ENCODE measurements at places on chromosomes 5 and 9.

GRCh38 chr5:180400416-180400815 lies 47.3 kb upstream of the GFPT2 start:
- no peak for DNase-seq

GRCh38 chr9:77856615-77857014 lies 175.0 kb downstream of the GNAQ start:
- no peak for DNase-seq

DNA sequence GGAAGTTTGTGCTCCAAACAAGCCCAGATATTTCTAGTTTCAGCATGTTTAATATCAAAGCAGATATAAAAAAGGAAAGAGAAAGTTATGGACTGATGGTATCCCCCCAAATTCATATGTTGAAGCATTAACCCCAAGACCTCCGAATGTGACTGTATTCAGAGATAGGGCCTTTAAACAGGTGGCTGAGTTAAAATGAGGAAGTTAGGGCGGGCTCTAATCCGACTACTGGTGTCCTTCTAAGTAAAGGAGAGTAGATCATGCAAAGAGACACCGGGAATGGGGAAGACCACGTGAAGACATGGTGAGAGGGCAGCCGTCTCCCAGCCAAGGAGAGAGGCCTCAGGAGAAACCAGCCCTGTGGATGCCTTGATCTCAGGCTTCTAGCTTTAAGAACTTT lies 324.1 kb upstream of the KIF2A start:
- DNase-seq: no peak

DNA sequence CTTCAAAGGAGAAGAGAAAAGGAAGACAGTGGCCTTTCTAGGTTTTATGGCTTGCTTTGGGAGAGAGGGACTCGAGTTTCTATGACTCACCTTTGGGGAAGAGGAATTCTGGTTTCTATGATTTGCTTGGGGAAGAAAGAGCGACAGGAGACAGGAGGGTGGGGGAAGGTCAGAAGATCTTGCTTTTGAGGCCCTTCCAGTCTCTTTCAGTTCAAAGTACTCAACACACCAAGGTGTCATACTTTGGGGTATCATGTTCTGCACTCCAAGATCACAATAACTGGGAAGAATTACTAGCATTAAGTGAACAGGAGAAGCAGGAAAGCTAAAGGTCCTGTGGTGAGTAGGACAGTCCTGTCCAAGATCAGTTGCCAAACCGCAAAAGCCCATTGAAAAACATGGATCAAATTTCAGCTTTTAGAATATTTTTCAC lies 324.5 kb downstream of the ARHGEF28 start:
- DNase-seq: no peak

DNA sequence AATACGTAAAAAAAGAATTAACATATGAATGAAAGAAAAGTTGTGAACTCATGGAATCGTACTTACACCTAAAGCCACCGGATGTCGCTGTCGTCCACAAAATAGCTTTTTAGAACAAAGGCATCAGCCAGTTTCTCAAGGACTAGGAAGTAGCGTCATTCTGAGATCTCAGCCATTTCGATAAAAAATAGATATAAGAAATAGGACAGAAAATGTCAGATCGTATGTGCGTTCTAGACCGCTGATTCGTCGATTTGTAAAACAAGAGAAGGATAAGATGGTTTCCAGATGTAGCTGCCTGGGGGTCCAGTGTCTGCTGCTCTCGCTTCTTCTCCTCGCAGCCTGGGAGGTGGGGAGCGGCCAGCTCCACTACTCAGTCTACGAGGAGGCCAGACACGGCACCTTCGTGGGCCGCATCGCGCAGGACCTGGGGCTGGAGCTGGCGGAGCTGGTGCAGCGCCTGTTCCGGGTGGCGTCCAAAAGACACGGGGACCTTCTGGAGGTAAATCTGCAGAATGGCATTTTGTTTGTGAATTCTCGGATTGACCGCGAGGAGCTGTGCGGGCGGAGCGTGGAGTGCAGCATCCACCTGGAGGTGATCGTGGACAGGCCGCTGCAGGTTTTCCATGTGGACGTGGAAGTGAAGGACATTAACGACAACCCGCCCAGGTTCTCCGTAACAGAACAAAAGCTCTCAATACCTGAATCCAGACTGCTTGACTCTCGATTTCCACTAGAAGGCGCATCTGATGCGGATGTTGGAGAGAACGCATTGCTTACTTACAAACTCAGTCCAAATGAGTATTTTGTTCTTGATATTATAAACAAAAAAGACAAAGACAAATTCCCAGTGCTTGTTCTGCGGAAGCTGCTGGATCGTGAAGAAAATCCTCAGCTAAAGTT lies at the start of gene PCDHA10:
TSS of gene PCDHA10 (plus strand) at position 126 of the 903 bp plus-strand sequence. CDS start at position 278, 152 bp downstream.
- DNase-seq: no peak

DNA sequence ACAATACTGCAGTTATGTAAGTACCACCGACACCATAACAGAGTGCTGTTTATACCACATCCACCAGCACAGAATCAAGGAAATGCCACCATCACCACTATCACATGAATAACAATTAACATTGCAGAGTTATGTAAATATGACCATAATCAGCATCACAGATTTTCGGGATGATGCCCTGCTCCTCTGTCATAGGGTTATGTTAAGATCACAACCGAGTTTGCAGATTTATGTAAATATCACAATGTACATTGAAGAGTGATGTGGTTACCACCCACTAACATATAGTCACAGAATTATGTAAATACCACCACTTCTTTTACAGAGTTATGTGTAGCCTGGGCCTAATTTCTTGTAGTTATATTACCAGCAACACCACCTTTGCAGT lies 61.8 kb downstream of the SHC3 start:
- DNase-seq: no peak

GRCh38 chr5:115624994-115625393 lies 842 bp downstream of the TMED7 start:
- DNase-seq: no peak

GRCh38 chr9:14806941-14807520 lies 84.5 kb upstream of the CER1 start:
- no peak for DNase-seq

GRCh38 chr9:16516891-16517290 lies 353.6 kb downstream of the BNC2 start:
- no peak for DNase-seq

GRCh38 chr5:119631660-119632059 lies 2.3 kb downstream of the FAM170A start:
- no peak for DNase-seq

- no peak for DNase-seq
Observed at GRCh38 chr5:177438468-177438867, 8.1 kb upstream of the PRR7 start.

DNA sequence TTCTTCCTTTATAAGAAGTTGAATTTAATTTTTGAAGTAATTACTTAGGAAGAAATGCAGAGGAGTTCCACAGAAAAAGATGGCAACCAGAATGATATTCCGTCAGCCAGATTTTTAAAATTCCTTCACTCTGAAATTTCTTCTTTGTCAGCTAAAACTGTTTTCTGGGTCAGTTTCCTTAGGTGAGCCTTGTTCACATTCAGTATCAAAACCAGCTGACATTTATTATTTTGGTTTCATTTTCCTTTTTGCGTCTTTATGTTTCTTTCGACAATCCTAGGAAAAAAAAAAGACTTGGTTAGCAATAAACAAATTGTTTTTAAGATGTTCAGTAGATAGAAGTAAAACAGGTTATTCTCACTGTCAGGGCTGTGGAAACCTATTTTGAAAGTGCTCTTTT lies 4.1 kb upstream of the IARS1 start:
- no peak for DNase-seq

GRCh38 chr5:74579215-74579614 lies 61.3 kb downstream of the ENC1 start:
- no peak for DNase-seq

- no peak for DNase-seq
Observed at GRCh38 chr5:107535849-107536248, 134.9 kb downstream of the EFNA5 start.

DNA sequence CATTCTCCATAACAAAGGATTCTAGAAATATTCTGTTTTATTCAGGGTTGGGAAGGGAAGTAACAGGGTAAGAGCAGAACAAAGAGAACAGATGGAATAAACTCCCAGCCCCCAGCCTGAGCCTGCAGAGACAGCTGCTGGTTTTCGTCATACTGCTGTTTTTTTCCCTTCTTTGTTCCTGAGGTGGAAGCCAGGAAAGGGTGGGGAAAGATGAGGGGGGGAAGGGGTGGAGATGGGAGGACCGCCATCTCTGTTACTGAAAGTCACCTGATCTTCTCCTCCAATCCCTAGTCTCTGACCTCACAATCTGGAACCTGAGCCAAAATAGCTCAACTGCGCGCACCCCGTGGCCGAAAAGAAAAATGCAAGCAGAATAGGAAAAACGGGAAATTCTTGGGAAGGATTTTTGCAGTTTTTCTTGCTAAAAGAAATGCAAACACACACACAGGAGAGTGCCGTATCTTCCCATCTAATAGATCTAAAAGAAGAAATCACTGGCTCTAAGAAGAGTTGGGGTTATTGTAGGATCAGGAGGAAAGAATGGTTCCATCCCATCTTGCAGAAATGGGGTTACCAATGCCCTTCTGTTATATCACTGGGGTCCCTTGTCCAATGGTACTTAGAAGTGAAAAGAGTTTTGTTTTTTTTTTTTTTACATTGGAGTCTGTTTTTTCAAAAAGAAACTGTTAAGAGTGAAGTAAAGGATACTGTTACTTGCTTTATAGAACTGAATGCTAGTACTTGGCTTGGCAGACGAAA lies 57.9 kb downstream of the DIAPH1 start:
- DNase-seq: peak; percentile 91

GRCh38 chr5:120155873-120156272 lies 308.2 kb upstream of the PRR16 start:
- no peak for DNase-seq

DNA sequence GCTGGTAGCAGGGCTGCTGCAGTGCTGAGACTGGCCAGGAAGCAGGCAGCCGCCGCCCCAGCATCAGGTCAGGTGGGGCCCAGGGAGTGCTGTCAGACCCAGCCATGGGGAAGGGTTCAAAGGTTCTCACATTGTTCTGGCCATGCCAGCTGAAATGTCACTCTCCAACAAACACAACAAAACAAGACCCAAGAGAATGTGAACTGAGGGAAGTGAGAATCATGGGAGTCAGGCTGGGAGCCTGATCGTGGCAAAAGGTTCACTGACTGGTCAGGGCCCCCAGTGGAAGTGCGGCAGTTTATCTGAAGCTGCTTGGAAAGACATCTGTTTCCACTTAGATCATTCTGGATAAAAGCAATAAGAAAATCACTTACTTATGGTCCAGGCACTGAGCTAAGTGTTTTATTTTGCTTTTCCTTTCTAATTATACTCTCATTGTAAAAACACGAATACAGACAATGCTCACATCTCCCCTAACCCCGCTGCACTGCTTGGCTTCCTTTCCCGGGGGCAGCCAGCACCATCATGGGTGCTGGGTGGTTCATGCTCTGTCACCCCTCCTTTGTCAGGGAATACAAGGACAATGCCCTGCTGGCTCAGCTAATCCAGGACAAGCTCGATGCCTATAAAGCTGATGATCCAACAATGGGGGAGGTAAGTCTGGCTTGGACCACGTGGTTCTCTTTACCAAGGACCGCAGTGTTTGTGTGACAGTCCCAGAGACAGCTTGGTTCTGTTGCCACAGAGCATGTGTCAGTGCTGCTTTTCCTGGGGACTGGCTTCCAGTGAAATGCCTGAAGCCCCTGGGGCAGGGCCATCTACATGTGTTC lies 41.9 kb upstream of the CFAP157 start:
- peak; percentile 35 for DNase-seq

DNA sequence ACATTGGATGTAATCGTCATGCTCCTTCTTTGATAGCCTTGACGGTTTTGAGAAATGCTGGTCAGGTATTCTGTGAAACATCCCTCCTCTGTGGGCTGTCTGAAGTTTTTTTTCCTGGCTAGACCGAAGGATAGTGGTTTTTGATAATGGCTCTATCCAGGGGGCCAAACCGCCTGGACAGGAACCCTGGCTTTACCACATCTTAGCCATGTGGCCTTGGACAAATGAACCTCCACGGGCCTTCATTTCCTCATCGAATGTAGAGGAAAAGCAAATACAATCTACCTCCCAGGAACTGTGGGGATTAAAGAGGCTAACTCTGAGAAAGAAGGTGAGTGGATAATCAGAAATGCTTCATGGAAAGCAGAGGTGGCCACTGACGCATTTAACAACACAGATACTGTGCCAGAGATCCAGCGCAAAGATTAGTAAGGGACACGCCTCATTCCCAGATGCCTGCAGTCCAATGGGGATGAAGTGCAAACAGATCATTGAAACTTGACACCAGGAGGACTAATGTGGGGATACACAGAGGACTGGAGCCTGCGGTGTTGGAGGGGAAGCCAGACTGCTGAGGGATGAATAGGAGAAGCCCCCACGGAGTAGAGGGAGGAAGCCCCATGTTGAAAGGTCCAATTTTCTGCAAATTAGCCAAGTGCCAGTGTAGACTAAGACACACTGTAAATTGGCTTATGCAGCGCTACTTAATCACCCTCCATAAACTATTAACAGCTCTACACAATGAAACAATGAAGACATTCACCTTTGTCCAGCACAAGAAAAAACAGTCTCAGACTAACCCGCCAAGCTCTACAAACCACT lies 41.6 kb downstream of the MYO10 start:
- DNase-seq: peak; percentile 36

DNA sequence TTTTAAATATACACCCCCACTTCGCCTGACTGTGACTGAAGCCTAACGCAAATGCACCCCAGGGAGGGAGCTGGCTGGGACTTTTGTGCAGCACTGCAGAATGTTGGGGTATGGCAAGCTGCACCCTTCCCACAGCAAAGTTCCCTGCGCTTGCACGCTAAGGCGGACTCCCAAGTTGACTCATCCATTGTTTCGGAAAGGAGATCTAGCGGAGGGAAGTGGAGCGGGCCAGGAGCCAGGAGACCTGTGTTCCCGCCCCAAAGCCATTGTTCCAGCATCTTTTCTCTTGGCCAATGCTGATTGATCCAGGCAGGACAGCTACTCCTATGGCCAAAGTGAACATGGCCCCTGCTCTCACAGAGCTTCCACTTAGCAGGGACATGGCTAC lies 202.9 kb downstream of the AOPEP start:
- no peak for DNase-seq

DNA sequence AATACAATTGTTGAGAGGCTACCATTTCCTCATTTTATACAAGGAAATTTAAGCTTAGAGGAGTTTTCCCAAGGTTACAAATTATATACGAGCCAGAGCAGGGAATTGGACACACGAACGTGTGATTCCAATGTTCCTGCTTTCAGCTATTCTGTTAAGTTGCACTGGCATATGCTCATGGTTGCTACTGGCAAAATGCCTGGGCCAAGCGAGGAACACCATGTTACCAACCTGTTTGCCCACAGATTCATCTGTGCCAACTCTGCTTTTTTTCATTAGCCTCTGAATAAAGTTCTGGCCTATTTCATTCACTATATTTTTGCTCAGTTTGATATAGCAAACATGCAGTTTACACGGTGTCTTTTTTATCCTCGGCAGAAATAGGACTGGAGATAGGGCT lies 5.1 kb upstream of the C5orf46 start:
- DNase-seq: no peak

GRCh38 chr9:86353655-86354010 lies 577 bp downstream of the TUT7 start:
- no peak for DNase-seq

GRCh38 chr5:180213256-180213600 lies 4.2 kb upstream of the RASGEF1C start:
- no peak for DNase-seq
